Hippocampal formation (tissue), 2 donors: ENCODE measurements at places on chromosomes 4 and X.

GRCh38 chr4:34720571-34720970 lies 1523.7 kb downstream of the ARAP2 start:
- peak; percentile 43 for DNase-seq

DNA sequence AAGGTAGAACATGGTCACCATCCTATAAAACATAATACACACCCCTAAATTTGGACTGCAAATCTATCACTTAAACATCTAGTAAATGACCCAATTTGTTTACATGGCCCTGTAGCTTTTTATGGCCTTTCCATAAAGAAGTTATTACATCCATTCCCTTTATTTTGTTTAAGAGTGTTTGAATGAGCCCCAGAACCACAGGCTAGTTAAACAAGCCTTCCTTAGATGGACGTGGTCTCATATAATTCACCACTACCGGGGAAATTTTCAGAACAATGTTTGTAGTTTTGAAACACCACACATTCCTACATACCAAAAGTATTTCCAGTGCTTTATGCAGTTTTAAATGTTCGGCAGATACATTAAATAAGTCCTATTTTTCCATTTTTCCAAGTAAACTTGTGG lies 12.3 kb downstream of the PDGFC start:
- no peak for DNase-seq

DNA sequence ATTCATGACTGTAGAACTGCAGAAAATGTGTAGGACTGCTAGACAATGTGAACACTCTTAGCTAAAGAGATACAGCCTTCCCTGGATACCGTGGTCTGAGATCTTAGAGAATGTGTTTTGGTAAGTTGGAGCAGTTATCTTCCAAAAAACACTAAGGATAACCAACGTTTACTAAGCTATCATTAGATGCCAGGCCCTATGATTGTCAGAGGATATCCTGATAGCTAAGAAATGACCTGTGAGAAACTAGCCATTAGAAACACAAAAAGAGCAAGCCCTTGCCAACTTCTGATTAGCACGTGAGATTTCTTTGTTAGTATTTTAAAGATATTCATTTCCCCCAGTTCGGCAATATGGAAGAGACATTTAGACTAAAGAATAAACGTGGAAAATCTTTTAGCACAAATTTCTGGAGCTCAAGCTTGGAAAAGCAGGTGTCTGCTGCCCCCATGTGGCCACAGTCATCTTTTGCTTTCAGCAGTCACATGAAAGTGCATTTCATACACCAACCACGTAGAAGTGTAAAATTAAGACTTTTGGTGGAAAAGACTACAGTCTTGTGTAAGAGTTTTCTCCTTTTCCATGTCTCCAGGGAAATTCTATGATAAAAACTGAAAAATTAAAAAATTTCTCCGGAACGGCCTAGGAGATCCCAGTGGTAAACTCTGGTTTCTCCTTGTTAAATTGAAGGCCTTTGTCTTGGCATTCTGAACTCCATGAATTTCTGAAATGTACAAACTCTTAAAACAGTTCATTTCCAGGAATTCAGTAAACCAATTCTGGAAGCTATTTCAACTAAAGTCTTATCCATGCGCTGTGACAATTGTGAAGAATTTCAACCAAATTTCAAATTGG lies 136.4 kb downstream of the ZNF674 start:
- DNase-seq = peak; percentile 2

DNA sequence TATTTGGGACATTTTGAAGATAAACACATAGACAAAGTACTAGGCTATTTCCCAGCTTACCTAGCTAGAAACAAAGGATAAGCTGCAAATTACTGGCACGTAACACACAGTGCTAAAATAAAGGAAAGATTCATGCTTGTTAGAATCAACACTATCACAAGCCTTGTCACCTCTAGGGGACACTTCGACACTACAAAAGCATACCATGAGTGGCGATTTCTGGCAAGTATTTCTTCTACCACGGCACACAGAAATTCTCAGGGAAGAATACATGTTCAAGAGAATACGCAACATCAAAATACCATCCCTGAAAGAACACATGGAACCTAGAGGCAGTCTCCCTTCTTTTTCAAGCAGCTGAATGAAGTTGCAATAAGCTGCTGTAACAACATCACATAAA lies 5.1 kb downstream of the MECP2 start:
- no peak for DNase-seq

DNA sequence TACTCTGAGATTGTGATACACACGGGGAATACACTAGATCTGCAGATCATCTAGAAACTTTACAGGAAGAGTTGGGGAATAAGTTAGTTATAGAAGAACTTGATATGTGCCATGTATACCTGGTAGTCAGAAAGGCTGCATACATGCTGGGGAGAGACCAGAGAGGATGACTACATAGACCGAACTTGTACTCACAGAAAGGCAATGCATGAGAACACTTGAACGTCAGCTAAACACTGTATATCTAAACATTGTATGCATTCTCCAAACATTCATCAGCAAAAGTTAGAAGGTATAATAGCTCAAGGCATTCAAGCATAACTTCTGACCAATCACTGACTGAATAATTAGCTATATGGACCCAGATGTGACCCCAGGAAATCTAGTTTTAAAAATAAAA lies 78.0 kb upstream of the PDHA2 start:
- DNase-seq = no peak

DNA sequence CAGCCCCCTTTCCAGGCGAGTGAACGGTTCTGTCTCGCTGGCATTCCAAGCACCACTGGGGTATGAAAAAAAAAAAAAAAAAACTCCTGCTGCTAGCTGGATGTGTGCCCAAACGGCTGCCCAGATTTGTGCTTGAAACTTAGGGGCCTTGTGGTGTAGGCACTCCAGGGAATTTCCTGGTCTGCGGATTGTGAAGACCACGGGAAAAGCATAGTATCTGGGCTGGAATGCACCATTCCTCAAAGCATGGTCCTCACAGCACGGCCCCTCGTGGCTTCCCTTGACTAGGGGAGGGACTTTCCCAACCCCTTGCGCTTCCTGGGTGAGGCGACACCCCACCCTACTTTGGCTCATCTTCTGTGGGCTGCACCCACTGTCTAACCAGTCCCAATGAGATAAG lies 516.8 kb upstream of the FAM241A start:
- DNase-seq = no peak
